ENCODE measurements at places on chromosomes 5 and 9.
A peak's percentile ranks its signal among the peaks of the same experiment; 100 is the strongest.

DNA sequence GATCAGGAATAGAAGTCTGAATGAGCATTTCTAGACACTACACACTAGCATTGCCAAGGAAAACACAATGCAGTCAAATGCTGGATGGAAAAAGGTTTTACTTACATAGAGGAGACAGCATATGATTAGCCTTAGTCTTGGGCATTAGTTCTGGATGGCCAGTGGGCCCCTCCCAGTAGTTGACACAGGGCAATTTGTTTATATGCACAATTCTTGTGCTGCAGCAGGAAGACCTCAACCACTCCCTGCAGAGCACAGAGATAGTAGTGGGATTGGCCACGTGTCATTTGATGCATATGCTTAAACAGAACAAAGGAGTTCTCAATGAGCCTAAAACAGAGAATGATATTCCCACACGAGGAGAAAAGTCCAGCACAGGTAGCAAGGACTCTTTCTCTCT, 1496.2 kb upstream of the CDH6 start:
- no peak for DNase-seq

GRCh38 chr9:108486831-108487230, 369.0 kb downstream of the ACTL7B start:
- peak; percentile 15 for DNase-seq

DNA sequence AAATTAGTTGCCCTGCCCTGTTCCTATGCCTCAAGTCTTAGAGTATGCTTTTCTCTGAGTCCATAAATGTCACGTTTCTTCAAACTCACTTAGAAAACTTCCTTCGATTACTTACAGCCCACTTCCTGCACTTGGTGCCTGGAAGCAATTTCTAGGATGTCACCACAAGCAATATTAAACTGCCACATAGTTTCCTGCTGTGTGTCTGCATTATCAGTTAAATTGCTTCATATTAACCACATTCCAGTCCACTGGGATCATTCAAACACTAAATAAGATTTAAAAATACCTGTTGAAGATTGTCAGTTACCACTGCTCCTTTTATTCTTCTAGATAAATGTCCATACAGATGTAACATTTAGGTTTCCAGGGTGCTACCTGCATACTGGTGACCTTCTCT, 4.1 kb downstream of the DENND1A start:
- DNase-seq = no peak

DNA sequence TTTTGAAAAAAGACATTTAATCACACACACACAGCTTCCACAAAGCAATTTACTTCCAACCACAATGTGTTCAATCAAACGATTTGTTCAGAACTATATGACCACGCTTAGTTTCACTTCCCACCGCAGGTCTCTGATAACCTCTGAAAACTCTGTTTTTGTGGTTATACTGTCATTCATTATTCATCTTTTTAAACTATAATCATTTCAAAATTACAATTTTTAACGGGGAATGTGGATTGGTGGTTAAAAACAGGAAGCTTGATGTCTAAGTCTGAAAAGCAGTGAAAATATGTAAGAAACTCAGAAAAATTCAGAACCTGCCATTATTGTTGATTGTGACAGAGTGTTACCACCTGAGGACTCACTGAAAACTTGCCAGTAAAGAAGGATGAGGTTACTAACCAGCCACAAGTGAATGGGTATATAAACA, 12.7 kb upstream of the TMEM174 start:
- no peak for DNase-seq

GRCh38 chr5:40665635-40666298, 13.9 kb upstream of the PTGER4 start:
- DNase-seq = no peak

DNA sequence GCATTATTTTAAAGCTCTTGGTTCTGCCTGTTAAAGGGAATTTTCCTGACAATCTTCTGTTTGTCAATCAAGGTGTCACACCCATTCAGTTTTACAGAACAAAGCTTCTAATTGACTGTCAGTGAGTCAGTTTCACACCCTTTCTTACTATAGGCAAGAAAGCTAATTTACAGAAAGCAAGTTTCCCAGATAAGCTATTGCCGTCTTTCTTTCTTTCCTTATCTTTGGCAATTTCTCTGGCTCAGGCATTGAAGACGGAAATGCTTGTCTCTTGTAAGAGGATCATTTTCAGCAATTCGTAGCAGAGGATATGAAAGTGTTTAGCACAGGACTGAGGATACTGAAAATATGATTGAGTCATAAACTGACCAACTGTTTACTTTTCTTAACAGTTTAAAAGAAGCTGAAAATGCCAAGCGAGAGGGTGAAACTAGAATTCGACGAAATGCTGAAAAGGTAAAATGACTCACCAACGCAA, 27.0 kb downstream of the SPINK5 start:
- no peak for DNase-seq

- DNase-seq = no peak
Observed at GRCh38 chr5:74877624-74878304, 11.6 kb upstream of the FAM169A start.

- DNase-seq = peak; percentile 52
Observed at GRCh38 chr9:106862110-106862820, 701 bp upstream of the ZNF462 start.

DNA sequence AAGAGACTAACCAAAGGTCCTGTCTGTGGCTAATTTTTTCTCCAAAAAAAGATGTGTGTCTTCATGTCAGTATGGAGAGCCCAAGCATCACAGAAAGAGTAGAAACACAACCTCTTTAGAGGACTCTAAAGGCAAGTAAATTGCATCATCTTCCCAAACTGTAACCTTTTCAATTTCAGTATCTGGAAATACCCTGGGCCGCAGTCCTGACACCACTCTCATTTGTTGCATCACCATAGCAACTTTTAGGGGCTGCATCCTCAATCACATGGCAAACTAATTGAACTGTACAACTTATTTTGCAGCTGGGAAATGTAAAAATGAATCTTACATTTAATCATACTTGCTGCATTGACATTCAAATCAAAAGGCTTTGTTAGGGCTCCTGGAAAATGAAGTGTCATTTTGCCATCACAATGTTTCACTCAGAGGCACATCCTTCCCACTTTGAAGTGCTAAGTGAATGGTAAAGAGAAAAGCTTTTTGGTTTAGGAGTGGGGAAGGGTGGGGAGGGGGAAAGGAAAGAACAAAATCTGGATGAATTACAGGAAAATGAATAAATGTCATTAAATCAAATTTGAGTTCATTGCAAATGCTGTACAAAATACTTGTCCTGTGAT, 60.6 kb upstream of the GRIA1 start:
- DNase-seq = no peak

DNA sequence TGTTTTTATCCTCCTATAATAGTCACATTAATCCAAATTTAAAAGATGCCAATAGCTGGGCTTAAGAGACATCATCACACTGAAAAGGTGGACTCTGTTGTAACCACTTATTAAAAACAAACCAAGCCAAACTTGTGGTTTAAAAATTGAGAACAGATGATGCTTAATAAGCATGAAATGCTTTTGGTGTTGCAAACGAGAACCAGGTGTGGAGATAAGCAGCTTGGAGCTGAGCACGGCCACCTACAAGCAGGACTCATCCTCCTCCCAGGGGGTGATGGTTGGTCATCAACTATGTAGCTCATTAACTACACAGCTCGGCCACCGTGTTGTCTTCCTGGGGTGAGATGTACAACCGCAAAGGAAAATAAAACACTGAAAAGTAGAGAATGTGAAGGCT, 154.4 kb downstream of the NPR3 start:
- no peak for DNase-seq

- peak; percentile 96 for DNase-seq
Observed at GRCh38 chr5:15008476-15008875, 136.9 kb upstream of the ANKH start.
